ENCODE measurements at places on chromosomes 11 and 22.

GRCh38 chr11:119372260-119373058 lies 9.0 kb downstream of the USP2 start:
- no peak for DNase-seq

- no peak for DNase-seq
Observed at GRCh38 chr11:47906066-47906465, 57.9 kb upstream of the NUP160 start.

DNA sequence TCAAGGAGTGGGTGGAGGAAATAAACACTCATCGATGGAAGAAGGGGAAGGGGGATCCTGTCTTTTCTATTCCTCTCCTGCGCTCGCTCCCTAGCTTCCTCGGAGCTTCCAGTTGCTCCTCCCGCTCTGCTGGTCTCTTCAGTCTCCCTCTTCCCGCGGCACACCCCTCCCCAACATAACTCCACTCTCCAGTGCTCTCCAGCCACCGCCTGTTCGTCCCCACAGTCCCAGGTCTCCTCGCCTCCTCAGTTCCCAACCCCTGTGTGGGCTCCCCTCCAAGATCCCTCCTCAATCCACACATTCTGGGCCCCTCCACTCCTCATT lies 438 bp downstream of the ZW10 start:
- peak; percentile 39 for DNase-seq

DNA sequence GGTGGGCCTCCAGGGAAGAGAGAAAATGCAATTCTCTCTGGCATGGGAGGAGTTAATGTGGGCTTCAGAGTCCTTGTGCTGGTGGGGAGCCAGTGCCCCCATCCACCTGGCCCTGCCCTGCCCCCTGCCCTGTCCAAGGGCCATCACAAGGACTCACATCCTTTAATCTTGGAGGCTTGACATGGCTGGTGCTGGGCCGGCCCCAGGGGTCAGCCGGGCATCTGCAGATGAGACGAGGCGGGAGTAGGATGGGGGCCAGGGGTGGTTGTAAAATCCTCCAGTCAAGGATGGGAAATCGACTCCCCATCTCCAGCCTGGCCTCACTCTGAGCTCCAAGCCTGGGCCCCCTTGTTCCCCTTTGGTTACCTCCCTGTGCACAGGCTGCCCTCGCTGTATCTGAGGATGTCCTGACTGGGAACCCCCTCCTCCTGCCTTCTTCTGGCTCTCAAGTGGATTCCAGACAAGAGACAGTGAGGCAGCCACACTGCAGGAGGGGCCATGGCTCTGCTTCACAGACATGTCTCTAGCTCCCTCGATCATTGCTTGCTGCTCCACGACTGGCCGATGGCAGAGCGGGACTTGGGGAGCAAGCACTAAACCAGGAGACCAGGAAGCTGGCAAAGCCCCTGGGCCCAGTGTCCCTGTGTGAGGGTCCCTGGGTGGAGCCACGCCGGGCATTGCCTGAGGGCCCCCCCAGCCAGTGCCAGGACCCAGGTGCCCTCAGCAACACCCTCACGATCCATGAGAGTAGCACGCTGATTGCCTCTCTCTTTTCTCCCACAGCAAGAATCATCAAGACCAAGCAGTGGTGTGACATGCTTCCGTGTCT lies 1120.5 kb downstream of the BRD1 start:
- DNase-seq: no peak

- DNase-seq: no peak
Observed at GRCh38 chr22:18032455-18033101, 8.2 kb upstream of the MICAL3 start.

DNA sequence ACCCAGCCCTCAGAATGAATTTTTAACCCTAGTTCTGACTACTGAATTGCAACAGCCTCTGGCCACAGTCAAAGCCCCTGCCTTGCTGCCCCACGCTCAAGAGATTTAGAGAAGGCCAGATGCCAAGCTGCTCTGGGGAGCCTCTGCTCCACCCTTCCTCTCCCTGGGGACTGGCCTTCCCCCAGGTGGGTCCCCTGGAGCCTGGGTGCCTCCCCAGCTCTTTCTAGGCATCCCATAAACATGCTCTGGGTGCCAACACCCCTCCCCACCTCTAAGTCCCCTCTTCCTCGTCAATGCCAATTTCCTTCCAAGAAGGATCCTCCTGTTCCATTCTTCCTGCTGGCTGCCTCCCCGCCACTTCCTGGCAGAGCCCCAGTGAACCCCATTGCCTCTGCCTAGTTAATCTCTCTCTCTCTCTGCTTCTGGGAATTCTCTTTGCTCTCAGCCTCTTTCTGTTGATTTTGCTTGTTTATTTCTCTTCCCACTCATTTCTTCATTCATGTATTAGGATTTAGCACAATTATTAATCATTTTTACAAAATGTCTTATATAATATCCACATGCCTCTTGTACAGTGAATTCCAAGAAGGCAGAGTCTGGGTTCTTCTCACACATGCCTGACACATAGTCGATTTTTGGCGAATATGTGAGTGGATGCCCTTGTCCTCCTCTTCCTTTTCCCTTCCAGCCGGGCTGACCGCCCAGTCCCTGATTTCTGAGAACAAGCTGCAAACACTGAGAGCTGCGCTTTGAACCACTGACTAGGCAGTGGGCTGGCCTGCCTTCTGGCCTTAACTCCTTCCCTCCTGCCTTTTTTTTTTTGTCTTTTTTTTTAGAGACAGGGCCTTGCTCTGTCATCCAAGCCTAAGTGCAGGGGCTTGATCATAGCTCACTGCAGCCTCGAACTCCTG lies 17.5 kb downstream of the UQCR10 start:
- no peak for DNase-seq
